ENCODE measurements at places on chromosomes 6 and 20.

DNA sequence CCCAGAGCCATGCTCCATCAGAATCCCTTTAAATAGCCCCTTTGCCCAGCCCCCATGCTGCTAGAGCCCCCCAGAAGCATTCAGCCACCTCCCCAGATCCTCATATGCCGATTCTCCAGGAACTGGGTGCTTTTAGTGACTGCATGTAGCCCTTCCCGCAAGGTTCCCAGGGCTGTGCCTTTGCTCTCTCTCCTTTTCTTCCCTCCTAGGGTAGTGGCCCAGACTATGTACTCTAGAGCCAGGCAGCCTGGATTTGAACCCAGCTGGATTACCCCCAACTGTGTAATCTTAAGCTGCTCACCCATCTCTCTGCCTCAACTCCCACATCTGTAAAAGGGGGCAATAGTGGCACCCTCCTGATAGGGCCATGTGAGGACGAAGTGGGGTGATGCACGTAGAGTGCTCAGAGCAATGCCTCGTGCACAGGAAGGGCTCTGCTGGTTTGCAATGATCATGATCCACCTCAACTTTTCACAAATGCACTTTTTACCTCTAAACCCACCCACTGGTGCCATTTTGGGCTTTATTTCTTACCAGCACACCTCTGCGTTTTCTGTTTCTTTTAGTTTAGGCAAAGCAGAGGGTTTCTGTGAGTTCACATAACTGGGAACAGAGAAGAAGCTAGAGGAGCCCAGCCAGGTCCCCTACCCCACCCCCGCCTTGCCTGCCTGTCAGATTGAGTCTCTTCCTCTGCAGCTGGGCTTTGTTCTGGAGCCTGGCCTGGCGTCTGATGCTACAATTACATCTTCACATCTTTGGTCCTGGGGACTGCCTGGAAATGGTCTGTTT, 396.5 kb downstream of the RNGTT start:
- no peak for DNase-seq

- no peak for DNase-seq
These were observed 29.7 kb downstream of the AKAP12 start for GRCh38 chr6:151269321-151269995.

DNA sequence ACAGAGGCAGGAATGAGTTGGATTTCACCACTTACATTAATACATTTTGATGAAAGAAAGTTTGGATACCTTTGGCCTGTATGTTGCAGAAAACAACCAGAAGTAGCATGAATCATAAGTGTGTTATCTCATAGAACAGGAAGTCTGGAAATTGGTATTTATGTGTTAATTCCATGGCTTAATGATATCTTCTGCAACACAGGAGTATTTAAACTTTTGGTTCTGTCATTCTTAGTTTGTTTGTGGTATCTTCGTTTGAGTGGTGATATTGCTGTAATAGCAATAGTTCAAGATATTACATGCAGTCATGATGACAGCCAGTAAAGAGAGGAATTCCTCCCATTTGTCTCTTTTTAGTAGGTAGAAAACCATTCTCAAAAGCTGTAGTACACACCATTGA, 177.3 kb downstream of the CDKAL1 start:
- no peak for DNase-seq

GRCh38 chr6:159645640-159646039, 47.4 kb downstream of the SOD2 start:
- DNase-seq = no peak

GRCh38 chr6:32439139-32439538, 548 bp upstream of the HLA-DRA start:
- no peak for DNase-seq

GRCh38 chr6:13550656-13551055, 23.7 kb upstream of the SIRT5 start:
- DNase-seq = no peak

DNA sequence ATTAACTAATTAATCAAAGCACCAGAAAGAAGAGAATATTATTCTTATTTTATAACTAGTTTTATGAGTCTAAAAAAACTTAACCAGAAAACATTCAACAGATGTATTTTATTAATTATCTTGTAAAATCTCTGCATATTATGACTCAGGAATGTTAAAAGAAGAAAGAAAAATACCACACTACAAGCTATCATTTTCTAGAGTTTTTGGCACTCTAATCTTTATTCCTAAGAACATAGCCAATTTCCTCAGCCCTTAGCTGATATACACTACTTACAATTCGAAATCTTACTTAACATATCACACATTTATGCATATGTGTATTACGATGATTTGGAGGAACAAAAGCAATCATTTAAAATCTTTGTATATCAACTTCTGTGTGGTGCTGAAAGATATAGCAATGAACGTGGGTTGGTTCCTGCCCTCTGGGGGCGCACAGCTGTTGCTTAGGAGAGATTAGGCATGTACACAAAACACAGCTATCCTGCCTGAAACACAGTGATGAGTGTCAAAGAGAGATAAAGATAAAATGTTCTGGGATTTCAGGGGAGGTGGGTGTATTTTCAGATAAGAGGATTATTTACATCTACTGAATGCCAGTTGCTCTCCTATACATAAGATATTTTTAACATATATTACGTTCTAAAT, 404.5 kb downstream of the SYNE1 start:
- no peak for DNase-seq

DNA sequence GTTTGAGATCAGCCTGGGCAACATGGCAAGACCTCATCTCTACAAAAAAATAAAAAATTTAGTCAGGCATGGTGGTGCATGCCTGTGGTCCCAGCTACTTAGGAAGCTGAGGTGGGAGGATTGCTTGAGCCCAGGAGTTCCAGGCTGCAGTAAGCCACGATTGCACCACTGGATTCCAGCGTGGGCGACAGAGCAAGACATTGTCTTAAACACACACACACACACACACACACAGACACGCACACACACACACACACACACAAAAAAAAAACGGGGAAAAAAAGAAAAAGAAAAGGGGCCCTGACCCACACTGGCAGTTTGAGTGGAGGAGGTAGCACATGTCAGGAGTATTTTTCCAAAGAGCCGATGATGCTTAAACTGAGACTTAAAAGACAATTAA, 122.2 kb downstream of the AFG1L start:
- no peak for DNase-seq

DNA sequence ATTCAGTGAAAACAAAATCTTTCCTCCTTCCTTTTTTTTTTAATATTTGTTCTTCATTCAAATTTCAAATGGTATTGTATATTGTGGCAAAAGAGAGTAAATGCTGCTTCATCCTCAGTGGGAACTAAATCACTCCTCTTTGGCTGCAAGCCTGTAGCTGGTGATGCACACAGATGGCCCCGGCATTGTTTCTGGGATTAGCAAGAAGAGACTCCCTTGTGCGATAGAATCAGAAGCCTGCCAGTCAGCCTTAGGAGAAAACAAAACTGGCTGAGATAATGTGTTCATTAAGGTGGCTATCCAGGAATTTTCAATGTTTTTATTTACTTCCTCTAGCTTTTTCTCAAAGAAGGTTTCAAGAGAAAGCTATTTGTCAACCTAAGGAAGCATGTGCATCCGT, 20.7 kb upstream of the ELOVL2 start:
- DNase-seq = no peak

- DNase-seq = no peak
These were observed 69.1 kb downstream of the LCA5 start for GRCh38 chr6:79468116-79468515.

GRCh38 chr6:158554611-158555361, 5.1 kb upstream of the TMEM181 start:
- no peak for DNase-seq

All from stimulated activated CD4-positive, alpha-beta T cell treated with anti-CD3 and anti-CD28 coated beads, Interleukin-1b, Interleukin-23, amount 100 ng/mL, for 1 hour (primary cell).